Uterine smooth muscle cell (primary cell): ENCODE measurements at places on chromosomes 7 and 10. TPM values are rescaled to one million over a fixed set of nuclear protein-coding genes. Genes with fewer than 3 reads are reported as not detected.

Gene LIPF
- not detected in 2 replicates for total RNA-seq

Gene BTBD16
- total RNA-seq, result not detected in 2 replicates

Gene KCNMA1
- 169 and 183 TPM in 2 replicates for total RNA-seq

Gene MALRD1
- total RNA-seq, result 0.33 and 0.87 TPM in 2 replicates
